ENCODE measurements at places on chromosomes 3 and 15. TPM values are rescaled to one million over a fixed set of nuclear protein-coding genes. Genes with fewer than 3 reads are reported as not detected.

The GNAT1 gene
- not detected for total RNA-seq

The DENND4A gene
- total RNA-seq = 45.8 TPM

The GRM2 gene
- total RNA-seq = 0.27 TPM

The LEKR1 gene
- total RNA-seq = 1.7 TPM

The CYP8B1 gene
- total RNA-seq = 0.14 TPM

The SKIL gene
- total RNA-seq = 26.2 TPM

All from upper lobe of left lung (tissue), 6 donors.